ENCODE measurements at places on chromosomes 12 and 14.

DNA sequence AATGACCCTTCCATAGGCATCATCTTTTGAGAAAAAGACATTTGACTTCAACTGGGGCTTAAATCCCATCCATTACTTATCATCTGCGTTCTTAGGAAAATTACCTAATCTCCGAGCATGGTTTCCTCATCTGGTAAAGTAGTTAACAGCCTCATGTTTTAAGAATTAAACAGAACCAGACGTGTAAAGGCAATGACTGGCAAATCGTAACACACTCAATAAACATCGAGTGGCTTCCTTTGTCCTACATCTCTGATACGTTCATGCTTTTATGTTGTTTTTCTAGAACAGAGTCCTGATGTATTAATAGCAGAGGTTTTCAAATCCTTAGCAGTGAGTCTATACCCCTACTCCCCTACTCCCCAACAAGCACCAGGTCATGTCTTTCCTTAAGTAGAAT, 189.7 kb upstream of the RGS6 start:
- no peak for DNase-seq

GRCh38 chr14:71336489-71337192, 429.4 kb downstream of the PCNX1 start:
- no peak for DNase-seq

DNA sequence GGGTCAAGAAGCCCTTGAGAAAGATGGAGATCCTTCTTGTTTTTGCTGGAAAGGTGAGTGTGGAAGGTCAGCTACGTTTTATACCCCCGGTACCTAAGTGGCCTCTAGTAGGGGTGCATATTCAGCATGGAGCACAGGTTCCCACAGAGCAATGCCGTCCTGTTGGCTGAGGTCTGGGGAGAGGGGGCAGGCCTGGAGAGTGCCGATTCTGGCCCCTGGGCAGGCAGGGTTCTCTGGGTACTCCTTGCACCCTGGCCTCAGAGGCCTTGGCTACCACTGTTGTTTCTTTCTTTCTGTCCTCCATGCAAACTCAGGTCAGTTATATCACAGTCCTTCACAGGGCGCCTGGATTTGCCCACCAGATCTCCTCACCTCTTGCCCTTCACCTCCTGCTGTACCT, 8.5 kb downstream of the RBP5 start:
- no peak for DNase-seq

- DNase-seq, result no peak
Measured at GRCh38 chr14:99562856-99563748, 40.9 kb downstream of the CCDC85C start.

DNA sequence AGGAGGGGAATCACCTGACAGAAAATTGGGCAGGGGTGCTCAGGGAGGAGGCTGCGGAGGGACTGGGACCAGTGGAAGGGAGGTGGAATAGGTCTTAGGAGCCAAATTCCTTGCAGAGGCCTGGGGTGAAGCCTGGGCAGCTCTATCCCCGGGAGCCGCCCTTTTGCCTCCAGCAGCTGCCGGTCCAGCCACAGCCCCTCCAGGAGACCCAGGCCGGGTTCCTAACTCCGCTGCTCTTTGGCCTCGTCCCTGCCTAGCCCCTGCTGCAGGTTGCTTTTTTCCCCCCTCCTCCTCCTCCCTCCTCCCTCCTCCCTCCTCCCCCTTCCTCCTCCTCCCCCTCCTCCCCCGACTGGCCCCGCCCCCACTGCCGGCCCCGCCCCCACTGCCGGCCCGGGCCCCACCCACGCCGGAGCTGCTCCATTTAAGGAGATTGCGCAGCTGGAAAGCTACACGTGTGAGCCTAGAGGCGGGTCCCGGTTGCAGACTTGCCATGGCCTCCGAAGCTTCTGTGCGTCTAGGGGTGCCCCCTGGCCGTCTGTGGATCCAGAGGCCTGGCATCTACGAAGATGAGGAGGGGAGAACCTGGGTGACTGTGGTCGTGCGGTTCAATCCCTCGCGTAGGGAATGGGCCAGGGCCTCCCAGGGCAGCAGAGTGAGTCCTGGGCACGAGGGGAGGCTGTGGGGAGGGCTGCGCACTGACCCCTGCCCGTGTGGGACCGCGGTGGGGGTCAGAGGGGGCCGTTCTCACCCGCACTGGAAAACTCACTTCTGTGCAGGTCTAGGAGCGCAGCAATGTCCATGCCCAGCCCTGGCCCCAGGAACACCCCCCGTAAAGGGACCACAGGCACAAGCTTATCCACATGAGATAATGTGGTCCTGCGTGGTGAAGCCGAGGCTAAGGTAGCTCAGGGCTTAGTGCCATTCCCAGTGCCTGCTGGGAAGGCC, at the start of gene TCL1B:
TCL1B (plus strand) TSS at position 449 of the 945 bp plus-strand sequence; CDS start at position 491, 42 bp downstream.
- DNase-seq, result no peak

Measured in activated CD4-positive, alpha-beta T cell treated with anti-CD3 and anti-CD28 coated beads, Interleukin-2, amount 50 U/mL, for 1 hour (primary cell).